Small intestine (tissue), 16 donors: ENCODE measurements at places on chromosomes 5 and 9. TPM values are rescaled to one million over a fixed set of nuclear protein-coding genes. Genes with fewer than 3 reads are reported as not detected.
A peak's percentile ranks its signal among the peaks of the same experiment; 100 is the strongest.

DNA sequence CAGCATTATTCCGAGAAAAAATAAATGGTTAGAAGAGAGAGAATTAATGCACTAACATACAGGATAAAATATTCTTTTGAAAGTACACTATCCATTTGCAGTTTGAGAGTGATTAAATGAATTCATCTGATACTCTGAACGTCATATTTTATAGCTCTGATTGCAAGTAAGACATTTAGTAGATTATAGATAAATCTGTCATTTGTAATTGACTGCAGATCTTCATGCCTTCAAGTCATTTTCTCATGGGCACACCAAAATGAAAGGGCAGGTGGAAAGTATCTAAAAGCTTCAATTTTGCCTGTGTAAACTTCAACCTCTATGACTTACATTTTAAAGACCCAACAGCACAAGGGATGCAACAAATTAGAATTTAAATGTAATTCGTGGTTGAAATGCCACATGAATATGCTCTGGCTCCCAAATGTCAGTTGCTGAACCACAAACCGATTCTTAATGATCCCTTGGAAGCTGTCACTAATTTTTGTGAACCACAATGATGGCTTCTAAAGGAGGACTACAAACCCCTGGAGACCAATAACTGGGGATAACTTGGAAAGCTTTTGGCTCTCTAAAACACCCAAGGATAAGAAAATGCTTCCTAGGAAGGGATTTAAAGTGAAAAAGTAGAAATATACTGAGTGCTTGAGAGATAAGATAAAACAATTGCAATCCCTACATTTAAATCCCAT lies 3.9 kb downstream of the TYRP1 start:
- no peak overlapping the region for H3K4me3 ChIP-seq
- DNase-seq: no peak
- no peaks in the 10 kb centered on the region for H3K36me3 ChIP-seq
- H3K4me1 ChIP-seq: no peaks in the 10 kb centered on the region

GRCh38 chr5:154179846-154180710 lies 10.5 kb upstream of the GALNT10 start:
- peak; percentile 53 for DNase-seq
- no peaks in the 10 kb centered on the region for H3K27me3 ChIP-seq
- no peak overlapping the region for H3K27ac ChIP-seq
- H3K36me3 ChIP-seq: no peaks in the 10 kb centered on the region
- H3K4me3 ChIP-seq: no peak overlapping the region
- peaks cover 9% of the 10 kb centered on the region for H3K4me1 ChIP-seq

DNA sequence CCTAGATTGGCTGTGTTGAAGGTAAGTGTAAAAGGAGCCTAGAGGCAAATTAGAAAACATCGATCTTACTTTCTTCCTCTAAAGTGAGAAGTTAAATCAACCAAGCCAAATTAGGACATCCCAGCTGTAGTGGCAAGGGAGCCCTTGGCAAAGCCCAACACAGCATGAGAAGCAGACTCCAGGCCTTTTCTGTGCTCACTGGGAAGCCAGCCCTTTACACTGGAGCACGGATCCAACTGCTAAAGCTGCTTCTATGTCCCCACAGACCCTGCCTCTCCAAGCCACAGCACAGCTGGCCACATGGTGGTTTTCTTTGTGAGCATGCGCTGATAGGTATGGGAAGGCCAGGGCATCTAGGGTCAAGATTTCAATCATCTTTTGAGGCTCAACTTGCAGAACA lies 94.1 kb downstream of the APBA1 start:
- H3K4me3 ChIP-seq: no peak overlapping the region
- no peaks in the 10 kb centered on the region for H3K27me3 ChIP-seq
- no peak overlapping the region for H3K27ac ChIP-seq
- no peaks in the 10 kb centered on the region for H3K36me3 ChIP-seq
- H3K4me1 ChIP-seq: peaks cover 3% of the 10 kb centered on the region
- no peak for DNase-seq

GRCh38 chr9:127589955-127590370 lies 22.1 kb upstream of the STXBP1 start:
- no peak overlapping the region for H3K27ac ChIP-seq
- no peaks in the 10 kb centered on the region for H3K27me3 ChIP-seq
- peak; percentile 77 for DNase-seq
- H3K4me1 ChIP-seq: no peaks in the 10 kb centered on the region
- no peak overlapping the region for H3K4me3 ChIP-seq

DNA sequence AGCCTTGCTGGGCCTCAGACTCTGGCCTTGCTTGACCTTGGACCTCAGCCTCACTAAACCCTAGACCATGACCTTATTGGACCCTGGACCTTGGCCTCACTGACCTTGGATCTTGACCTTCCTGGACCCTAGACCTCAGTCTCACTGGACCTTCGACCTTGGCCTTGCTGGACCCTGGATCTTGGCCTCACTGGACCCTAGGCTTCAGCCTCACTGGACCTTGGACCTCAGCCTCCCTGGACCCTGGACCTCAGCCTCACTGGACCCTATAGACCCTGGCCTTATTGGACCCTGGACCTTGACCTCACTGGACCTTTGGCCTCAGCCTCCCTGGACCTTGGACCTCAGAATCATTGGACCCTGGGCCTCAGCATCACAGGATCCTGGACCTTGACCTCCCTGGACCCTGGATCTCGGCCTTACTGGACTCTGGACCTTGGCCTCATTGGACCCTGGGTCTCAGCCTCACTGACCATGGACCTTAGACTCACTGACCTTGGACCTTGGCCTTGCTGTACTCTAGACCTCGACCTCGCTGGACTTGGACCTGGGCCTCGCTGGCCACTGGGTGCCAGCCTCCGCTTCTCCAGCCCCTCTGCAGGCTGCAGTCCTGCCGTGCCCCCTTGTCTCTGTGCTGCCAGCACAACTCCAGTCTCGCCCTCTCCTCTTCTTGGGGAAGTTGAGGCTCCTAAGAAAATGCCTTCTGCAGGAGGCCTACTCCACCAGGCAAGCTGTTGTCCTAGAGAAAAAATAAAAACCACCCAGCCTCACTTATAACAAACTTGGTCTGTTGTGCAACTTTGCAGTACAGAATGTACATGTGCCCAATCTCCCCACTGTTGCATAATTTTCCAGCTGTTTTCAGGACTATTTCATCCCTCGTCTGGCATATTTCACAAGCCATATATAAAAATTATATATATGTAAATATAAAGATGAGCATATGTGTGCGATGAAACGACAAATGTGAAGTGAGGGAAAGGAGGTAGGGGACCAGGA lies 11.0 kb upstream of the ADAMTS2 start:
- H3K36me3 ChIP-seq: no peaks in the 10 kb centered on the region
- no peaks in the 10 kb centered on the region for H3K4me1 ChIP-seq
- no peak overlapping the region for H3K27ac ChIP-seq
- DNase-seq: no peak

- no peak overlapping the region for H3K27ac ChIP-seq
- H3K27me3 ChIP-seq: no peaks in the 10 kb centered on the region
- peaks cover 6% of the 10 kb centered on the region for H3K4me1 ChIP-seq
- no peaks in the 10 kb centered on the region for H3K36me3 ChIP-seq
- no peak for DNase-seq
Observed at GRCh38 chr5:52705720-52706119, 82.0 kb upstream of the ITGA1 start.

GRCh38 chr5:132853323-132853722 lies 12.9 kb downstream of the GDF9 start:
- no peaks in the 10 kb centered on the region for H3K36me3 ChIP-seq
- no peak for DNase-seq
- no peaks in the 10 kb centered on the region for H3K27me3 ChIP-seq
- H3K4me1 ChIP-seq: no peaks in the 10 kb centered on the region
- no peak overlapping the region for H3K4me3 ChIP-seq
- H3K27ac ChIP-seq: no peak overlapping the region

DNA sequence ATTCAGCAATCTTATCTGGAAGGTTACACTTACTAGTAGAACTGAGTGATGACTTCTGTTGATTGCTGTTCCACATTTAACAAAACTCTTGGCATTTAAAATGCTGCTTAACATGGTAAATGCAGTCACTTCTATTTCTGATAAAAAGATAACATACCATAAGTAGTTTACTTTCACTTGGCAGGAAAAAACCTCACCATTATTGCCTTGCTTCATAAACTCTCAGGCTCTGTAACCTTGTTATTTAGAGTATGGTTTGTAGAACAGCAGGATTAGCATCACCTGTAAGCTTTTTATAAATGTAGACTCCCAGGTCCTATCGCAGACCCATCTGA lies 55.5 kb downstream of the AUH start:
- no peaks in the 10 kb centered on the region for H3K27me3 ChIP-seq
- H3K36me3 ChIP-seq: no peaks in the 10 kb centered on the region
- no peaks in the 10 kb centered on the region for H3K4me1 ChIP-seq
- no peak overlapping the region for H3K27ac ChIP-seq
- no peak for DNase-seq
- H3K4me3 ChIP-seq: no peak overlapping the region

GRCh38 chr9:1173993-1174392 lies 123.8 kb downstream of the DMRT2 start:
- no peaks in the 10 kb centered on the region for H3K36me3 ChIP-seq
- no peak overlapping the region for H3K4me3 ChIP-seq
- H3K27me3 ChIP-seq: no peaks in the 10 kb centered on the region
- H3K4me1 ChIP-seq: no peaks in the 10 kb centered on the region
- DNase-seq: no peak

GRCh38 chr5:168307925-168308584 lies 16.6 kb downstream of the WWC1 start:
- peaks cover 3% of the 10 kb centered on the region for H3K4me1 ChIP-seq
- no peak for DNase-seq
- H3K27me3 ChIP-seq: no peaks in the 10 kb centered on the region
- H3K36me3 ChIP-seq: no peaks in the 10 kb centered on the region
- no peak overlapping the region for H3K27ac ChIP-seq

DNA sequence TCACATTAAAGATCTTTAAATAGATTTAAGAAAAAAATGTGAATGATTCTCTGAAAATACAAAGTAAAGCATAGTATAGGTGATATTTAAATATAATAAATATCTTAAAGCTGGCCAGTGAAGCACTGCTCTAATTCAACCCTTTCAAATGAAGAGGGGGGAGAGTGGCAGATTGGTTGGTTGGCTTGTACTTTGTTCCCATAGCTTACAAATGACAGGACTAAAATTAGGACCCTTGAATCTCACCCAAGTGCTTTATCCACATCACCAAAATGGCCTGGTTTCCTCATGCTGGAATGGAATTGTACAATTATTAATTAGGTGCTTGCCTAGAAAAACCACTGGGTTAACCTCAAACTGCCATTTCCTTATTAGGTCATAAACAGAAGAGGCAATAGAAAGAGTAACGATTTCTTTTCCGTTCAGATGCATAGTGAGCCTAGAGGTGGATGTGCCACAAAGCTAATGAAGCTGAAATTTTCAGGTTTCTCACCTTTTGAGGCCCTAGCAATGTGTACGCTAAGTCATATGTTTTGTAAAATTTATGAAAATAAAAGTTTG lies 354.5 kb upstream of the CDH6 start:
- H3K4me3 ChIP-seq: no peak overlapping the region
- no peaks in the 10 kb centered on the region for H3K27me3 ChIP-seq
- no peaks in the 10 kb centered on the region for H3K36me3 ChIP-seq
- no peak for DNase-seq
- H3K4me1 ChIP-seq: no peaks in the 10 kb centered on the region

DNA sequence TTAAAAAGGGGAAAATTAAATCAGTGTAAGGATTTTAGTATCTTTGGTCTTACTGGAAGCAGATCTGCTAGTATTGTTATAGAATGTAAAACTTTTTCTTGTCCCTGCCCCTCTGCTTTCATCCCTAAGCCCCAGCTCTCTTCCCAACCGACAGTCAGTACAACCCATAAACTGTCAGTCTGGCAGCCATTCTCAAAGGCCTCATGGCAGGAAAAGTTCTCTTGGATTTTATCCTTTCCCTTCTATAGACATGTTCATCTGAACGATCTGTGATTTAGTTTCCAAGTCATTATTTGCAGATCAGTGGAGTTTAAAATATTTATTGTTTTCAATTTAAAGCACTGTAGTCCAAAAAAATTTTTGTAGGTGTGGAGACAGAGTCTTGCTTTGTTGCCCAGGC lies 39.2 kb downstream of the ARRDC3 start:
- H3K36me3 ChIP-seq: no peaks in the 10 kb centered on the region
- no peaks in the 10 kb centered on the region for H3K27me3 ChIP-seq
- no peak overlapping the region for H3K27ac ChIP-seq
- H3K4me1 ChIP-seq: no peaks in the 10 kb centered on the region
- DNase-seq: no peak
- H3K4me3 ChIP-seq: no peak overlapping the region

DNA sequence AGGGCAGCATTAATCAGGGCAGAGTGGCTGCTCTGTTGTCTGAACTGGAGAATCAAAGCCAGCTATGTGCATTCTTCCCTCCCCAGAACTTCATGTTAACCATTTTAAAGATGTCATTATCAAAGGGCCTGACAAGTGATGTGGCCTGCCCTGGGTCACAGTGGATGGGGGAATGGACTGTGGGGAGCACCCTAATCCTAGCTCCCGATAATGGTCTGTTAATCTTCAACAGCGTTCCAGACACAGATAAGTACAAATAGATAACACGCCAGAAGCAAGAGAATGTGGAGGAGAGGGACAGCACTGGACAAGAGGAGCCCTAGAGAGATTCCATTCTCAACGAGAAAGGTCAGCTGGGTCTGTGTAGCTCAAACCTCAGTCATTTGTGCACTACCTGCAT lies 77.5 kb downstream of the DPYSL3 start:
- no peaks in the 10 kb centered on the region for H3K36me3 ChIP-seq
- H3K27me3 ChIP-seq: no peaks in the 10 kb centered on the region
- H3K4me3 ChIP-seq: no peak overlapping the region
- H3K4me1 ChIP-seq: no peaks in the 10 kb centered on the region
- no peak overlapping the region for H3K27ac ChIP-seq
- DNase-seq: no peak

GRCh38 chr9:133532937-133533668 lies 1.4 kb upstream of the ADAMTSL2 start:
- peaks cover 33% of the 10 kb centered on the region for H3K27me3 ChIP-seq
- H3K27ac ChIP-seq: no peak overlapping the region
- H3K4me1 ChIP-seq: peaks cover 2% of the 10 kb centered on the region
- no peaks in the 10 kb centered on the region for H3K36me3 ChIP-seq
- no peak overlapping the region for H3K4me3 ChIP-seq
- DNase-seq: peak; percentile 54

- H3K27me3 ChIP-seq: no peaks in the 10 kb centered on the region
- no peaks in the 10 kb centered on the region for H3K4me1 ChIP-seq
- peaks cover 2% of the 10 kb centered on the region for H3K36me3 ChIP-seq
- no peak overlapping the region for H3K4me3 ChIP-seq
Observed at GRCh38 chr9:132006677-132007370, 72.8 kb downstream of the MED27 start.

The SPINK5 gene
- polyA plus RNA-seq: 0.89 TPM

The TAL2 gene
- polyA plus RNA-seq: 0.10 TPM

The CRHBP gene
- 1.1 TPM for polyA plus RNA-seq

The SCGB3A2 gene
- not detected for polyA plus RNA-seq

The C9orf50 gene
- polyA plus RNA-seq: 0.09 TPM

The IL3 gene
- not detected for polyA plus RNA-seq

The APBA1 gene
- polyA plus RNA-seq: 0.27 TPM
